ENCODE measurements at places on chromosomes 13 and 19.
A peak's percentile ranks its signal among the peaks of the same experiment; 100 is the strongest.

- no peak for DNase-seq
Observed at GRCh38 chr19:28456708-28457320, 756.1 kb downstream of the UQCRFS1 start.

DNA sequence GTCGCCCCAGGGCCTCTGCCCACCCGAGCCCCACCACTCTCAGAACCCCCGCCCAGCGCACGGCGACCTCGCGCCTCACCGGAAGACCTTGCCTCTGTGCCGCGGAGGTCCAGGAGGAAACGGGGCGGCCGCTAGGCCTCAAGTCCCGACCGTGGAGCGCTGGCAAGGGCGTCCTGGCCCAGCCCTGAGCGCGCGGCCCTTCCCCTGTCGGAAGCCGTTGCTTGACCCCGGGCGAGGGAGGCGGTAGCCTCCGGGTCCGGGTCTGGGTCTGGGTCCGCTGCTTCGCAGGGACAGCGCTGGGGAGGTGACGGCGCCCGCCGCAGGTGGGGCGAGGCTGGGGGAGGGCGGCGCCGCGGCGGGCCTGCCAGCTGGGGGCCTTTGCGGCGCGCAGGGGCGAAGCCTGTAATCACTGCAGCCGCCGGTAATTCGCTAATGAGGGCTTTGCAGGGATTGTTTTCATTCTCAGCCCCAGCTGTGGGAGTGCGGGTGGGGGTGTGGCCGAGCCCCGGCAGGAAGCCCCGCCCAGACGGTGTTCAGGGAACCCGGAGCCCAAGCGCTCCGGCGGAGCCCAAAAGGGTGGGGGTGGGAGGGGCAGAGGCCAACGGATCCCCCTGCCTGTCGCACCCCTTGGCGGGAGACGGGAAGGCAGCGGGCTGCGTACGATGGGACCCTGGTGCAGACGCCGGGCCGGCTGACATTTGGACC, 8.6 kb downstream of the C19orf25 start:
- DNase-seq: no peak

GRCh38 chr19:2320049-2320448, 8.3 kb downstream of the LSM7 start:
- no peak for DNase-seq

- DNase-seq: no peak
Observed at GRCh38 chr13:41658057-41658661, 200.8 kb downstream of the RGCC start.

DNA sequence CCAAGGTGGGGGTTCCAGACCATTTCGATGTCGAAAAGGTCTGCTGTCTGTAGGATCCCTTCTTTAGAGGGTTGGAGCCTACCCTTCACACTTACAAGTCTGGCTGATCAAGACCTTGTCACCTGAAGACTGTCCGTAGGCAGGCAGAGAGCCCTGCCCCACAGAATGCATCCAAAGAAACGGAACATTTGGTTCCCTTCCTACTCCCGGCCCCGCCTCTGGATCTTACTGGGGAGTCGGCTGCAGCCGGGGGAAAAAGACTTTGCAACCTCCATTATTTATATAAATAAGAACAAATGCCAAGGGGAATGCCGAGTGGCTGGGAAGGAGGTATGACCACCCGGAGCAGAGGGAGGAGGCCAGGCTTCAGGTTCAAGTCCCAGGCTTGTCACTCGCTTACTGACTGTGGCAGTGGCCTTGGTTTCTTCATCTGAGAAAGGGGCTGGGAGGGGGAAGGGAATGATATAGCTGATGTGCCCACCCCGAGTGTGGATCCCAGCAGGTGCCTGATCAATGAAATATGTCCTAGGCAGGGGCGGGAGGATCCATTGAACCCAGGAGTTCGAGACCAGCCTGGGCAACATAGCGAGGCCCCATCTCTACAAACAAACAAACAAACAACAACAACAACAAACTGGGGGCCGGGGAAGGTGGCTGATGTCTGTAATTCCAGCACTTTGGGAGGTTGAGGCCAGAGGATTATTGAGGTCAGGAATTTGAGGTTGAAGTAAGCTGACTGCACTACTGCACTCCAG, 48.7 kb downstream of the RFX2 start:
- DNase-seq: no peak

DNA sequence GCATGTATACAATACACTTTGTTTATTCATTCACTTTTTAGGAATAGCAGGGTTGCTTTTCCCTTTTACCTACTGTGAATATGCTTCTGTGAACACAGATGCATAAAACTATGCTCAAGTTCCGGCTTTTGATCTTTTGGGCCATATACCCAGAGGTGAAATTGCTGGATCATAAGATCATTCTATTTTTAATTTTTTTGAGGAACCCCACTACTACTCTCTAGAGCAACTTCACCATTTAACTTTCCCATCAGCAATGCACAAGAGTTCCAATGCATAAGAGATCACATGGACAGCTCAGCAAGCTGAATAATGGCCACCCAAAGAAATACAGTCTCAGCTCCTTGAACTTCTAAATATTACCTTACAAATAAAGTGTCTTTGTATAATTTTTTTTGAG, 17.0 kb upstream of the SIGLEC10 start:
- DNase-seq: peak; percentile 51

GRCh38 chr19:11279505-11280236, 16.3 kb upstream of the TSPAN16 start:
- DNase-seq: no peak

DNA sequence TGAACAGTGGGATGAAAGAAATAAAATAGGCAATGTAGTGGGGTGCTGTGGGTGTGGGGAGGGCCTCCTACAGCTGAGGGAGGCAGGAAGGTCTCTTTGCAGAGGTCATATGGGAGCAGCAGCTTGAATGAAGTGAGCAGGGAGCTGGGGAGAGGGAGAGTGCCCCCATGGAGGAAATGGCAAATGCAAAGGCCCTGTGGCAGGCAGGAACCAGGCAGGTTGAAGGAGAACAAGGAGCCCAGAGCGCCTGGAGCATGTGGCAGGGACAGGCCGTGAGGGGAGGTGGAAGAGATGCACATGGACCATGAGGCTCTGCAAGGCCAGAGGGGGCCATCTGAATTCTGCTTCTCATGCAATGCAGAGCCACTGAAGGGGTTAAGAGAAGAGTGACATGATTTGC, 191.8 kb downstream of the URI1 start:
- DNase-seq: no peak

DNA sequence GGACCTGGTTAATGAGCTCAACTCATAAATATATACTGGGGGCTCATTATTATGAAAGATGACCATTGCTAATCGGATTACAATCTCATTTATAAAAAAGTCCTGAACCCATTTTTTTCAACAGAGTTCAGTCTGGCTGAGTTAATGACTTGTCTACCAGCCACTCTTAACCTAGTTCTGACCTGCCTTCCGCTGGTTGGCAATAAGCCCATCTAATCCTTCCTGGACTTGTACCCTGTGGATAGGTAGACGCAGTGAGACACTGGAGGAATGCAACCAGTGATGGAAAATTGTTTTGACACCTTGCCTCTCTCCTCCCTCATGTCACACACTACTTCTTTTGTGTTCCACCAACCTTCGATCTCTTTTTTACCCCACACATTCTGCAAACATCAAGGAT, 279.9 kb downstream of the FOXO1 start:
- DNase-seq: no peak

DNA sequence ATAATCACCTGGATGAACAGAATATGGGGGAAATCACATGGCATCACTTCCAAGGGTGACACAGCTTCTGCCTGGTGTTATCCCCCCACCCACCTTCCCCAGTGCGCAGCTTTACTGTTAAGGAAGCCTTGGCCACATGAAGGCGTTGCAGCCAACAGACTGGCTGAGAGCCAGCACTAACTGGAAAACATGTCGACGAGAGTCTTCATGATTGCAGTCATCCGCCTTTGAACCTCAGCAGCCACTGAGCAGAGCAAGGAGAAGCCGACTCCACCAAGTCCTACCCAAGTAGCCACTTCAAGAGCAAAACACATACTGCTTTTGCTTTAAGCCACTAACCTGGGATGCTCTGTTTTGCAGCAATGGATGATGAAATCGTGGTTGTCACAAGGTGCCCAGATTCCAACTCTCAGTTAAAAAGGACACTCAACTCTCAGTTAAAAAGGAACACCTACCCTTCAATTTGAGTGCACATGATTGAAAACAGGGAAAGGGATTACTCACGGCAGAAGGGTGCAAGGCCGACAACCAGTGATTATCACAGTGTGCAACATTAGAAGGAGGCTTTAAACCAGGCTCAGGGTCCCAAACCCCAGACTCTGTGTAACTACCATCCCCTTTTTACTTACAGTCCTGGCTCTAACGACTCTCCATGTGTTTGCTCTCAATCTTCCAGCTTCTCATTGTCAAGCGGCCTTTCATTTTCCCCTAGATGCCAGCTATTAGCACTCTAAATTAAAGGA, 149.1 kb downstream of the KLF12 start:
- no peak for DNase-seq

DNA sequence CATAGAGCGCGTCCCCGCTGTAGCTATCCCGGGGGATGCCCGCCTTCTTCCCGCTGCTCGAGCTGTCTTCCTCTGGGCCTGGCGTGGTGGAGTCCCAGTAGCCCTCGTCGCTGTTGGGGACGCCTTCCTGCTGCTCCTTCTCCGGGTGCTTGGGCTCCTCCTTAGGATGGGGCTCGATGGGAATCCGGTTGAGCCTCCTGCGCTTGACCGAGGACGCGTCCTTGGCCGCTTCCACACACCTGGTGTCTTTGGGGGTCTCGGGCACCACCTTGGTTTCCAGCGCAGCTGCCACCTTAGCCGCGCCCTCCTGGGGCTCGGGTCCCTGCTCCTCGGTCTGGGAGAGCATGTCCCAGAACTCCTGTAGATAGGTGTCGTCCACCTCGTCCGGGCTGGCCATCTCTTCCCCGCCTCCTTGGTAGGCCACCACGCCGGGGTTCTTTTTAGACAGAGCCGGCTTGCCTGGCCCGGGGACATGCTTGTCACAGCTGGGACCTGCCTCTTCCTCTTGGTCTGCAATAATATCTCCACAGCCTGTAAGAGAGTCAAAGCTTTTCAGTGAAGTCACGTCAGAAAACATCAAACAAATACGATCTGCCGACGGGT, 2.0 kb downstream of the AMER2 start:
- DNase-seq: no peak

- DNase-seq: no peak
Observed at GRCh38 chr13:97435794-97436193, 1.8 kb downstream of the RAP2A start.

DNA sequence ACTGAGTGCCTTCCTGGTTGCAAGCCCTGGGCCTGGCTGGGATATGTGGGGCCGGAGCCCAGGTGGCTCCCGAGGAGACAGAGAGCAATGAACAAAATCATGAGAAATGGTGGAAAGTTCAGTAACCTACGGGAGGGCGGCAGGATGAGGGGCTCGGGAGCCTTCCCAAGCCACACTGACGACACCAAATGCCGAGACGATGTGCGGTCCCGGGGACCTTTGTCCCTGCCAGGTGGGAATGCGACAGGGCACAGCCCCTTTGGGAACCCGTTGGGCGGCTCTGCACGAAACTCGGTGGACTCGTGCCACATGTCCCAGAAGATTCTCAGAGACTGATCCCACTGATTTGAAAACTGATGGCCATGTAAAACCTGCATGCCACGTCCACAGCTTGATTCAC, 11.7 kb upstream of the ZNF14 start:
- DNase-seq: no peak

DNA sequence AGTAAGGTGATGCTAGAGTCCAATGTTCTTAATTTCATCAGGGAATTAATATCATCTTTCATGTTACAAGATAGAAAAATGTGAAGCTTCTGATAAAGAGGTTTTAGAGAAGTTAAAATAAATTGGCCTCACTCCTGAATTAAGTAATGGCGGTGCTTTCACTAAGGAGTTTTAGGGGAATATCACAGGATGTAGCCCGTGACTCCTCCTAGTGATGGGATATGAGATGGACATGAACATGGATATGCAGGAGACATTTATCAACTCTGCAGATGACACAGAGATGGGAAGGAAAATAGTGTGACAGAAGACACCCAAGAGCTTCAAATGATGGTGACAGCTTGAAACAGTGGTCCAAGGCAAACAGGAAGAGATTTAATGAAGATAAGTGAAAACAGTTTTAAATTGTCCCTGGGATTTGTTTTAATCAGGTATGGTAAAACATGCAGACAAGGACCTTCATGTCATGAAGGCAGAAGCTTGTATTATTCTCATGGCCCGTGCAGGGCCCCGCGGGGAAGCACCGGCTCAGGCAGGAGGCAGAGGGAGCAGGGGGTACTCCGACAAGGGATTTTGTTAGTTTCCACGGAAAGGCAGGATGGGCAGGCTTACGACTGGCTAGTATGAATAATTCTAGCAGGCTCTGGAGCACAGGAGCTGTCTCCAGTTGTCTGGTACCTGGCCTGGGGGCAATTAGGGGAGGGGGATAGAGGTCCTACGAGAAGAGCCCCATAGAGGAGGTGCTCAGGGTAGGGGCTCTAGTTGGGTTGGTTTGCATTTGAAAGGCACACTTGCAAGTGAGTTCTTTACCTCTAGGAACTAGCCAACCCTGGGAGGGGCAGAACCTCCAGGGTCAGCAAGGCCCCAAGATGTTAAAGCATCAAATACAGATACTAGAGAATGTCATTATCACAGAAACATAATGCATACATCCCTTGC, 38.7 kb upstream of the FARP1 start:
- DNase-seq: no peak

- DNase-seq: peak; percentile 54
Observed at GRCh38 chr19:2227415-2228156, 8.5 kb downstream of the PLEKHJ1 start.

- DNase-seq: no peak
Observed at GRCh38 chr19:1041835-1042685, 2.2 kb downstream of the ABCA7 start.

DNA sequence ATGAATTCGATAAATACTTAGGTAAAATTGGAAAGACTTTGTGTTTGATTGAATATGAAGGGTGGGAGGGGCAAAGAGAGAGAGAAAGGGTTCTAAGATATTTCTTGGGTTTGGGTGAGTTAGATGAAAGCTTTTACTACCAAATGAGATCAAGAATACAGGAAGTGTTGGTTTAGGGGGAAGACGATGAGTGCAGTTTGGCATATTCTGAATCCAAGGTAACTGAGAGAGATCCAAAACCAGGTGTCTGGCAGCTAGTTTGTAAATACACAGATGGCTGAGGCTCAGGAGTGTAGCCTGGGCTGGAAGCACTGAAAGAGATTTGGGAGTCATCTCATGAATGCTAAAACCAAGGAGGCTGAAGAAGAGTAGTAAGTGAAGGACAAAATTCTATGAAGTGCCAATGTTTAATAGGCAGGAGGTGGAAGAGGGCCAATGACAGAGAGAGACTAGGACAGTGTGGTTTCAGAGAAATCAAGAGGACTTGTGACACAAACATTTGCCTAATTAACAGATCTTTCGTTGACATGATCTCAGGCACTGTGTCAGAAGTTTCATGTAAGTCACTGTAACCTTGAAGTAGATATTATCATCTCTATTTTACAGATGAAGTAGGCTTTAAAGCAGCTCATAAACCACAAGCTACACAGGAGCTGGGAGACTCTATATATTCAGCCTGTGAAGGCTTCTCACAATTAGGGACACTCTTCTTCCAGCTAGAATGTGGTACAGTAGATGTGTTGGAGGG, 70.2 kb upstream of the ZDHHC20 start:
- no peak for DNase-seq

Measured in suppressor macrophage treated with lipopolysaccharide for 1 hour (primary cell).